NCI-H524 (cell line): ENCODE measurements at places on chromosomes 12 and 14.

GRCh38 chr12:93783832-93784231 is 106.7 kb downstream of the CRADD start:
- no peak for DNase-seq

DNA sequence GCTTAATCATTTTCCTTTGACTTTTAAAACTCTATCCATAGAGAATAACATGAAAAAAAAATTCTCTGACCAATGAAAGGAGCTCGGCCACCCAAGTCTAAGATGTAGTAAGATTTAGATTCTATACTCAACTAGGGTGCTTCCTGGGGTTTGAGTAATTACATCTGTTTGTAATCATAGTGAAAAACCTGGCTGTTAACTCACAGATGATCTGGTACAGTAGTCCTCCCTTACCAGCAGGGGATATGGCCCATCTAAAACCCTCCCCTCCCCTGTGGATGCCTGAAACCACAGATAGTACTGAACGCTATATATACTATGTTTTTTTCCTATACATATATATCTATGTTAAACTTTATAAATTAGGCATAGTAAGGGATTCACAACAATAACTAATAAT is 89.2 kb downstream of the DAAM1 start:
- DNase-seq = no peak

- DNase-seq = no peak
These were observed 85.5 kb upstream of the SSTR1 start for GRCh38 chr14:38122241-38122640.

GRCh38 chr14:38623661-38624060 is 367.8 kb upstream of the CLEC14A start:
- no peak for DNase-seq

DNA sequence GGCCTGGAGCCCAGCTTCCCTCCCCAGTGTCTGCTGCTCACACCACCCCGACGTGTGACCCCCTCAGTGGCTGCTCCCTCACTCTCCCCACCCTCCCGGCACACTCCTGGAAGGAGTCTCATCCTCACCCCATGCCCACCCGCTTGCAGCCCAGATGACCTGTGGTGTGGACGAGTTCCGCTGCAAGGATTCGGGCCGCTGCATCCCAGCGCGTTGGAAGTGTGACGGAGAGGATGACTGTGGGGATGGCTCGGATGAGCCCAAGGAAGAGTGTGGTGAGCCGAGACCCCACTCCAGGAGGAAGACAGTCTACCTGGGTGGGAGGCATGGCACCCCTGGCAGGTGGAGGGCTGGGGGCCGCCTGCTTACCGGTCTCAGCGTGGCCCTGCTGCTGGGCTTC is 15.0 kb upstream of the NXPH4 start:
- DNase-seq = no peak

DNA sequence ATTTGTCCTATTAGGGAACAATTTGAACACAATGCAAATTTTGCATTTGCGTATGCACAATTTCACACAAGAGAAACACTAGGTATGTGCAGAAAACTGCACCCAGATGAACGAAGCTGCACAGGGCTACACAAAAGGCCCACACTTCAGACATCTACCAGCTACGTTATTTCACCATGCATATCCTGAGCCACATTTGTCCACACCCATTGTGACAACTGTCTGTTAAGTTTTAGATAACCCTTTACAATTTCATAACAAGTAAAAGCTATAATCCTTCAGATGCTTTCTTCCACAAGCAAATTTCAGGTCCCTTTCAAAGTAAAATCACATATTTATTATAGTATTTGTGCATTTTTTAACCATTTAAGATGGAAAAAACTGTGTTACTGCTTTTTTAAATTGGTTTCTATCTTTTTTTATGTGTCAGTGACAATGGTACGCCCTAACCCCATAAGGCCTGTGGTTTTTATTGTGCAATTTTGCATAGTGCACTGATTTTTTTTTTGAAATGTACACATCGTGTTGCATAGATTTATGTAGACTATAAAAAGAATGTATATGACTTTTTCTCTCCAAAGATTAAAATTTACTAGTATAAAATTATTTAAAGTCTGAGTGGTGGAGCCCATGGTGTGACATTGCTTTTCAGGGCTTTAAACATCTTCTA is 87.8 kb upstream of the BTG1 start:
- DNase-seq = no peak
